GM13976 (cell line): ENCODE measurements at places on chromosomes 3 and 15.

DNA sequence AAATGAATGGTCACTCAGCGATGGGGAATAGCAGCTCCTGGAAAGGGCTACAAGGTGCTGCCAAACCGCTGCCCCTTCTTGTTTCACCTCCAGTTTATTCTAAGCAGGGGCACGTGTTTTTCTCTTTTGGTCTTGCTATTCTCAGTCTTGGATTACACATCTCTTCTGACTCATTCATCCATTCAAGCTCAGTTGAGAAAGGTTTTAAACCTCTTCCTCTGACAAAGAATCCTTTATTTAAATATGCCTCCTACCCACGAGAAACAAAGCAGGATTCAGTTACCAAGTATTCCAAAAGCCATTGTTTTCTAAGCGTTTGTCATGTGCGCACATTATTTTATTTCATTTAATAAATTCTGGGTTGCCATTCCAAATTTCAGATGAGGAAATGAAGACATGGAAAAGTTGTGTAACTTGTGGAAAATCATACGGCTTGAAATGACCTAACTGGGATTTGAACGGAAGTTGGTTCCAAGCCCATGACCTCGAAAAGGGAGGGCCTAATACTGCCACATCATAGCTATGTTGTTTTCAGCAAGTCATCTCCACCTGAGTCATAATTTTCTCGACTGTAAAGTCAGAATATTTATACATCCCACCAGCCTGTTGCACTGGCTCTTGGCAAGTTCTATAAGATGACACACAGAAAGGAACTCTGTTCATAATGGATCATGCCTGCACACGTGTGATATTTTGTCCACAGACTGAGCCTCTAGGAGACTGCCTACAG, 292.0 kb upstream of the SLCO3A1 start:
- DNase-seq = no peak

- no peak for DNase-seq
Measured at GRCh38 chr15:81029414-81030300, 28.9 kb downstream of the TLNRD1 start.

DNA sequence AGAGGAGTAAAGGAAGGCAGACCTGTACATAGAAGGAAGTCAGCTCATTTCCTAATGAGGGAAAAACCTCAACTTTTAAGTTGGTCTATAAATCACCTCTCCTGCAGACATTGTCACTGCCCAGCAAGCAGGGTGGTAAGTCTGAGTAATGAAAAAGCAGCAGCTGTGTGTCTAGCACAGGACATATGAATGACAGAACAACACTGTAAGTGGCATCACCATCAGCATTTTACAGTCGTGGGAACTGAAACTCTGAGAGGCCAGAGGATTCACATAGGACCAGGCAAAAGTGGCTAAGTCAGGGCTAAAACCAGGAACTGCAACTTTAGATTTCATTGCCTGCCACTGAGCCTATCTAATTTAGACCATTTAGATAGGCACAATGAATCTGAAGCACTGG, 235.6 kb downstream of the CLSTN2 start:
- peak; percentile 48 for DNase-seq

- DNase-seq = no peak
Measured at GRCh38 chr3:13245615-13245978, 172.4 kb upstream of the IQSEC1 start.

DNA sequence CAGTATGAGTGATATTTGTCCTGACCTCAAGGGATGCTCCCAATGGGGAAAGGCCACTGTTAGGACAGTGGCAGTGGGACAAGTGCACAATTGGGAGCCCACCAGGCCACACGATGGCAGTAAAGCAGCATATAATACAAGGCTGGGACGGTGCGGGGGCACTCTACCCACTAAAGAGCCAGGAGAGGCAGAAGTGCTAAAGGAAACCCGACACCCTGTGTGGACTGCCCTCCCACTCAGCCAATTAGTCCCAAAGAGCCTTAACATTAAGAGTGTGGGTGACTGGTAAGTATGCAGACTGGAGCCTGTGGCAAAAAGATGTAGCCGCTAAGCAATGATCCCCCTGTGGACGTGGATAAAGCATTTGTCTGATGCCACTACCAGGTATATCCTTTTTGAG, 8.2 kb upstream of the ZNF589 start:
- peak; percentile 63 for DNase-seq

DNA sequence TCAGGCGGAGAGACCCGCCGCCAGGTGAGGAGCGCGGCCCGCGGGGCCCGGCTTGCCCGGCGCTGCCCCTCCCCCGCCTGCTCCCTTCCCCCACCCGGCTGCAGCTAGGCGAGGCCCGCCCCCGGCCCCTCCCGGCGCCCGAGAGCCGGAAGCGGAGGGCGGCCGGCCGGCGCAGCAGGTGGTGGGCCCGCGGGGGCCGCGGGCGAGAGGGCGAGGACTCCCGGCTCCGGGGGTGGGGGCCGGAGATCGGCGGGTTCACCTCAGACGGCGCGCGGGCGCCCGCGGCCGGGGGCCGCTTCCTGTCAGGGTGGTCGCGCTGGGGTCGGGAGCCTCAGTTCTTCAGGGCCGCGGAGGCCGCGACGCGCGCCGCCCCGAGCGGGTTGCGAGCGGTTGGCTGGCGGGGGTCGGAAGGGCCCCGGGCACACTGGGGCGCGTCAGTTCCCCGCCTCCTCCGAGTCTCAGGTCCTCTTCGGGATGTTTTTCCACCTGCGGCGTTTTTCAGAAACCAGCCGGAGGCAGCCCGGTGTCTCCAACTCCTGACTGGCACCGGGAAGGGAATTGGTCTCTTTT, 395 bp downstream of the ZFAND6 start:
- peak; percentile 85 for DNase-seq

DNA sequence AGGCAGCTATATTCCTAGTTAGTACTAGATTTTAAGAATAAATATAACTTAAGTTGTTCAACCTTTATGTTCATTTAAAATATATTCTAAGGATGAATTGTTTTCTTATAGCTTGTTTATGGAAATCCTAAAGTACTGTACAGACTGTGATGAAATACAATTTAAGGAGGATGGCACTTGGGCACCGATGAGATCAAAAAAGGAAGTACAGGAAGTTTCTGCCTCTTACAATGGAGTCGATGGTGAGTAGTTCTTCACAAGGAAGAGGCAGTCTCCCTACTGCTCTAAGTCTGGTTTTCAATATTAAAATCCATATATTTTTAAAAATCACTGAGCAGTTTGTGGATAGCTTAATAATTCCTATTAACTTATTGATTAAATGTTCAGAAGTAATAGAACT, 29.6 kb downstream of the CALML4 start:
- no peak for DNase-seq

DNA sequence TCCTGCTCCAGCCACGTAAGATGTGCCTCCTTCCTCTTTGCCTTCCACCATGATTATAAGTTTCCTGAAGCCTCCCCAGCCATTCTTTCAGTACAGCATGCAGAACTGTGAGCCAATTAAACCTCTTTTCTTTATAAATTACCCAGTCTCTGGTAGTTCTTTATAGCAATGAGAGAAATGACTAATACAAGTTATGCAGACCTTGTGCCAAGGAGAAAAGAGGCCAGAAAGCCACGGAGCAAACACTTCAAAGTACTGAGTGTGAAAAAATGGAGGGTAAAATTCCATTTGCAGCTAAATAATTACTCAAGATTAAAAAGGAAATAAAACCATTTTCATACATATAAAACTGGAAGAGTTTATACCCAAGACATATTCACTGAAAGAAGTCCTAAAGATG, 213.6 kb upstream of the LINGO1 start:
- no peak for DNase-seq
